ENCODE measurements at places on chromosomes 5 and 9. TPM values are rescaled to one million over a fixed set of nuclear protein-coding genes. Genes with fewer than 3 reads are reported as not detected.

DNA sequence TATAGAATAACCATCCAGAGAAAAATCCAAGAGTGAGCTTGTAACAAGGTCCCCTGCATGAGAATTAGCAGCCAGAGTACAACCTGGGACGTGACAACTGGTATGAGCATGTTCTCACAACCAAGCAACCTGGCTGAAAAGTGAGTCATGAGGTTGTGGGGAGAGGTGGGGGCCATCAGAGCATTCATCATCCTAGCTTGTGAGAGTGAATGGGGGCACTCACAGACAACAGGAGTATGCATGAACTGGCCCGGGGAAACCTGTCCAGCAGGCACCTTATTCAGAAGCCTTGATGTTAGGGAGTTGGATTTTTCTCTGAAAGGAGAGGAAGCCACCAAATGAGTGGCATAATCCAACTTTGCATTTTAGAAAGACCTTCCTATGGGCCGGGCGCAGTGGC is 113.0 kb downstream of the FRMD3 start:
- H3K36me3 ChIP-seq, result no peaks in the 10 kb centered on the region
- H3K4me3 ChIP-seq, result no peak overlapping the region
- no peaks in the 10 kb centered on the region for H3K27me3 ChIP-seq
- no peak for DNase-seq

DNA sequence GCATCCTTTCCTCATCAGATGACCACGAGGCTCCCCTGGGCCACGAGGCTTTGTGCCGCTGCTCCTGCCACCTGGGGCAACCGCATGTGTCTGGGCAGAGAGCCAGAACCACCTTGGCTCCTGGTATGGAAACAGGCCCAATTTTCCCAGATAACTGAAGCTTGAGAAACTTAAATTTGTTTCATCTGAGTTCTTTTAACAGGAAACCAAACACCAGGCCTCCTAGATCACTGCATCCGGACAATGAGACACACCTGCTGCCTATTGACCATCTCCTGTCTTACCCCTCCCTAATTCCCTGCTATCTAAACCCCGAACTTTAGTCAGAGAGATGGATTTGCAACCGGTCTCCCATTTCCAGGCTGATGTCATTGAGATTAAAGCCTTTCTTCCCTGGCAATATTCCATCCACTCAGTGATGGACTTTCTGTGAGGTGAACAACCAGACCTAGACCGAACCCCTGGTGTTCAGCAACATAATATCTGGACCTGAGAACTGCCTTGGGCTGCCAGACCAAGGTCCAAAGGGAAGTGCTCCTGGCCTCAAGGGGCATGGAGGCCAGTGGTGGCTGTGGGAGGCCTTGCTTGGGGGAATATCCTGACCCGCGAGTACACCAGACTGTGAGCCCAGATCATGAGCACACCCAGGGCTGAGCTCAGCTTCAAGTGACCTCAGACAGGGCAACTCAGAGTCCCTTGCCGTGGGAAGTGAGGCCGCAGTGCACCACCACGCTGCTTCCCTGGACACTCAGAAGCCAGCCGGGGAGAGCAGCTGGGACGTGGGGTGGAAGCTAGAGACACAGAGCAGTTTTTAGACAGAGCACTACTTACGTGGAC is 199.7 kb downstream of the HSPA4 start:
- H3K36me3 ChIP-seq, result no peaks in the 10 kb centered on the region
- H3K27ac ChIP-seq, result no peak overlapping the region
- no peak for DNase-seq

- H3K27ac ChIP-seq, result no peak overlapping the region
- no peaks in the 10 kb centered on the region for H3K4me1 ChIP-seq
- H3K27me3 ChIP-seq, result no peaks in the 10 kb centered on the region
- no peak for DNase-seq
- no peak overlapping the region for H3K4me3 ChIP-seq
- H3K36me3 ChIP-seq, result no peaks in the 10 kb centered on the region
These were observed 116.7 kb upstream of the SLIT3 start for GRCh38 chr5:169417676-169418075.

DNA sequence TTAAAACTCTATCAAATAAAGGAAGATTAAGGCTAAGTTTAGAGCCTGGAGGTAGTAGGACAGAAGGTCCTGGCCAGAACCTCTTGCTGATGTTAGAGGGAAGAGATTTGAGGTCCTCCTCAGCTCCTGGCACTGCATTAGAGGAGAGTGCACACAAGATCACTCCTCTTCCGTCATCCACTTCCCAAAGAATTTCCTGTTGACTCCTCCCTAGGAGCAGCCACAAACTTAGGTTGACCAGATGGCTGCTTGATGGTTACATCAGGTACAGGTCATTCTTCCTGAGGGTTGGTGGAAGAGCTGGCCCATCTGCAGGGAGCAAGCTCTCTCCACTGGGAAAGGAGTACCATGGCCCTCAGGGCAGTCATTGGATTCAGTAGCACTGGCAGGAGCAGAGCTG is 93.9 kb upstream of the IL33 start:
- no peaks in the 10 kb centered on the region for H3K27me3 ChIP-seq
- no peak overlapping the region for H3K27ac ChIP-seq
- no peaks in the 10 kb centered on the region for H3K36me3 ChIP-seq
- no peak for DNase-seq
- no peaks in the 10 kb centered on the region for H3K4me1 ChIP-seq

DNA sequence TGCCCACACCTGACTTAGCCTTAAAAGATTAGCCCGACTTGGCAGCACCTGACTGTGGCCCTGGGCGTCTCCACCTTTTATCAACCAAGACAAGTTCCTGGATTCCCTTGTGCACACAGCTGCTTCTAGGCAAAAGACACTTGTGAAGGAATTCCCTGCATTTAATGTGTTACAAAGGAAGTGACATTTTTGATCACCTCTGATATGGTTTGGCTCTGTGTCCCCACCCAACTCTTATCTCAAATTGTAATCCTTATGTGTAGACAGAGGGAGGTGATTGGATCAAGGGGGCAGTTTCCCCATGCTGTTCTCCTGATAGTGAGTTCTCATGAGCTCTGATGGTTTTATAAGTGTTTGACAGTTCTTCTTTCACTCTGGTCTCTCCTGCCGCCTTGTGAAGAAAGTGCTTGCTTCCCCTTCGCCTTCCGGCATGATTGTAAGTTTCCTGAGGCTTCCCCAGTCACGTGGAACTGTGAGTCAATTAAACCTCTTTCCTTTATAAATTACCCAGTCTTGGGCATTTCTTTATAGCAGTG is 2.6 kb upstream of the CPEB4 start:
- no peak overlapping the region for H3K4me3 ChIP-seq
- DNase-seq, result no peak
- H3K36me3 ChIP-seq, result no peaks in the 10 kb centered on the region
- H3K27me3 ChIP-seq, result no peaks in the 10 kb centered on the region

DNA sequence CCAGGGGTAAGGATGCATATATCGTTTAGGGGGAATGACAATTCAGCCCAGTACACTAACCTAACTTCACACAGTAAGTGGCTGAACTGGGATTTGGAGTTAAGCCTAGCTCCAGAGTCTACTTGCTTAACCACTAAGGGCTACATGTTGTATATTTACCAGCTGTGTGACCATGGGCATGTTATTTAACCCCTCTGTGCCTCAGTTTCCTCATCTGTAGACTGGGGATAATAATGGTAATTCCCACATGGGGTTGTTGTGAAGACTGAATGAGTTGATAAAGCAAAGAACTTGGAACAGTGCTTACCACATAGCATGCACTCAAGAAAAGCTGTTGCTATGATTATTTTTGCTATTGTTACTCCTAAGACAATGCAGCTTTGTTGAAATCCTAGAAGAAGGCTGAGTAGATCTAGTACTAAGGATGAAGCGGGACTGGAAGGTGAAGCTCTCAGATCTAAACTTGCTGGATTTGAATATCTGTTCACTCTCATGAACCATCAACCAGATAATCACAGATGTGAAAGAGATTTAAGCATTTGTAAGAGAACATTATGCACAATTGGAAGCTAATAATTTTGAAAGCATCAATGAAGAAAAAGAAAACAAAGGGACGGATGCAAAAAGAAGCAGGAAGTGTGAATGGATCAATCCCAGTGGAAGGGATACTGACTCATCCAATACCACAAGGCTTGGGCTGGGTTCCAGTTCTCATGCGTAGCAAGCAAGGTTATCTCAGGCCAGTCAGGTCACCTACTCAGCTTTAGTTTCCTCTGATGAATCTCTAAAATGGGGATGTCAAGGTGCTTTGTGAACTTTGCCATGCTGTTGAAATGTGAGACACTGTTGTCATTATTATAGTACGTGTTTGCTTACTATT is 78.5 kb upstream of the TBC1D2 start:
- no peak overlapping the region for H3K27ac ChIP-seq
- no peak overlapping the region for H3K4me3 ChIP-seq
- H3K27me3 ChIP-seq, result no peaks in the 10 kb centered on the region
- no peaks in the 10 kb centered on the region for H3K36me3 ChIP-seq
- H3K4me1 ChIP-seq, result no peaks in the 10 kb centered on the region

- no peaks in the 10 kb centered on the region for H3K27me3 ChIP-seq
- no peak overlapping the region for H3K4me3 ChIP-seq
- peaks cover 89% of the 10 kb centered on the region for H3K4me1 ChIP-seq
- no peaks in the 10 kb centered on the region for H3K36me3 ChIP-seq
- DNase-seq, result no peak
- peak overlapping the region; percentile 86 for H3K27ac ChIP-seq
These were observed 709 bp upstream of the SYNPO start for GRCh38 chr5:150639751-150640150.

DNA sequence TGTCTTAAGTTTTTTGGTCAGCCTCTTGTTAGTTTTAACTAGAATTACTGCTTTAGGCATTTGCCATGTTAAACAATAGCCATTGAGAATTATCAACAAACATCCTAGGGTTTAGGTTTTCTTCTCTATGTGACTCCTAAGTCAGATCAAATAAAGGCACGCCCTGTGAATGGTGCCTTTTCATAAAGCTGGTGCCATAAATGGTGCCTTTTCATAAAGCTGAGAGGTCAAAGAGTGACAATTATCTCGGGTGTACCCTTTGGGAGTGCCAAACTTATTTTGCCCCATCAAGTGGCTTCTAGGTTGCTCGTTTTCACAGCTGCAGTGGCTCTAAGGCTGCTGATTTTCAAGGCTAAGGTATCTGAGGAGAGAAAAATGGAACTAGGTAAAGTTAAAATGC is 391.6 kb downstream of the DMRTA1 start:
- H3K27me3 ChIP-seq, result no peaks in the 10 kb centered on the region
- H3K4me3 ChIP-seq, result no peak overlapping the region
- H3K27ac ChIP-seq, result no peak overlapping the region
- no peaks in the 10 kb centered on the region for H3K4me1 ChIP-seq
- DNase-seq, result no peak

- H3K4me3 ChIP-seq, result no peak overlapping the region
- H3K36me3 ChIP-seq, result no peaks in the 10 kb centered on the region
- no peak for DNase-seq
- no peak overlapping the region for H3K27ac ChIP-seq
These were observed 87.1 kb upstream of the SH3GL2 start for GRCh38 chr9:17491780-17492179.

GRCh38 chr5:98468188-98468869 is 305.1 kb upstream of the RGMB start:
- H3K4me3 ChIP-seq, result no peak overlapping the region
- no peak overlapping the region for H3K27ac ChIP-seq
- DNase-seq, result no peak
- no peaks in the 10 kb centered on the region for H3K4me1 ChIP-seq
- H3K27me3 ChIP-seq, result no peaks in the 10 kb centered on the region

DNA sequence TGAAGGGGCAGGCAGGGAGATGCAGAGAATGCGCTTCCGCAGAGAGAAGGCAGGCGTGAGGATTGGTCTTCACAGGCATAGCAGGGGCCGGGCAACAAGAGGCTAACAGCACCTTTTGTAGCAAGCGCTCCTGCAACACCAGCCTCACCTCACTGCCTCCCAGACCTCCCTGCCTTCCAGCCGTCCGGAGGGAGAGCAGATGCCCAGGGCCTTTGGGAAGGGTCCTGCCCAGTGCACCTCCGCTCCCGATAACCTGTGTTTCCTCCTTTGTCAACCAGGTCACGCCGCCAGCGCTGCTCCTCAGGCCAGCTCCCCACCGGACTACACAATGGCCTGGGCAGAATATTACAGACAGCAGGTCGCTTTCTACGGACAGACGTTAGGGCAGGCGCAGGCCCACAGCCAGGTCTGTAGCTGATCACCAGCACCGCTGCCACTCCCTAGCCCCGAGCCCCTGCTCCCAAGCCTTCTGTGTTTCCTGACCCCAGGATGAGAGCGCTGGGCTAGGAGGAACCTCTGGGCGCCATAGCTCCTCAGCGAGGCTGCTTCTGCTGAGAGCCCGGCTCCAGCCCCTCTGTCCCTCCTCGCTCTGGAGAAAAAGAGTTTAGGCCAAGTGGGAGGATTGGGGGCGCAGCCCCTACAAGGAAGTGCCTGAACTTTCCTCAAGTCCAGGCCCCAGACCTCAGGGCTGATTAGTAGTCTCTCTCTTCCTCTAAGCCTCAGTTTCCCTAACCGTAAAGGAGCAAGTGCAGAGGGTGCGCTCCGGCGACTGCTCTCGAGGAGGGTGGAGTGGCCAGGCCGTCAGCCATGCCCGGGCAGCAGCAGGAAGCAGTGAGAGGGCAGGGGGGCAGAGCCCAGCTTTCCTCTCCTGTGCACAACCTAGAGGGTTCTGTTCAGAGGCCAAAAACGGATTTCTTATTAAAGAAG is 28.4 kb upstream of the PRDM12 start:
- H3K27ac ChIP-seq, result no peak overlapping the region
- H3K4me1 ChIP-seq, result no peaks in the 10 kb centered on the region
- peak; percentile 52 for DNase-seq

DNA sequence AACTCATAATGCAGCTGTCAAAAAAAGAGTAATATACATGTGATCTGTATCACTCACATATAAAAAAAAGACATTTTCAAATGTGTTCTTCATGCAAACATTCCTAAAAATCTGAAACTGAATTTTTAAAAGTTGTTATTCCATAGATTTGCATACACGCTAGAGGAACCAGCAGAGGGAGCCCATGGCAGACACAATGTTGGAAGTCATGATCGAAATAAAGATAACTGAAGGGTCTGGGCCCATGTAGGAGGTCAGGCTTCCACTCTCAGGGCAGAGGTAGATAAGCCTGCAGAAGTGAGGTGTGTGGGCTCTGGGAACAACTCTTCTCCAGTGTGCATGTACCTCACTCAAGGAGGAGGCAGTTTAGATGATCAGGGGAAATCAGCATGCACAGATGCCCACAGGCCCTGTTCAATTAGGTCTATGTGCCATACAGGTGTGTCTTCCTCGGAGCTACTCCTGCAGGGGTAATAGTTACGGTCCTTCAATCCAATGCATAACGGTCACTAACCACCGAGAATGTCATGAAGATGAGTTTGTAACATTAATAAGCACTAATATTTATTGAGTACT is 208.6 kb downstream of the EPB41L4A start:
- no peaks in the 10 kb centered on the region for H3K27me3 ChIP-seq
- no peak overlapping the region for H3K4me3 ChIP-seq
- no peak for DNase-seq
- H3K4me1 ChIP-seq, result no peaks in the 10 kb centered on the region
- no peak overlapping the region for H3K27ac ChIP-seq
- no peaks in the 10 kb centered on the region for H3K36me3 ChIP-seq

DNA sequence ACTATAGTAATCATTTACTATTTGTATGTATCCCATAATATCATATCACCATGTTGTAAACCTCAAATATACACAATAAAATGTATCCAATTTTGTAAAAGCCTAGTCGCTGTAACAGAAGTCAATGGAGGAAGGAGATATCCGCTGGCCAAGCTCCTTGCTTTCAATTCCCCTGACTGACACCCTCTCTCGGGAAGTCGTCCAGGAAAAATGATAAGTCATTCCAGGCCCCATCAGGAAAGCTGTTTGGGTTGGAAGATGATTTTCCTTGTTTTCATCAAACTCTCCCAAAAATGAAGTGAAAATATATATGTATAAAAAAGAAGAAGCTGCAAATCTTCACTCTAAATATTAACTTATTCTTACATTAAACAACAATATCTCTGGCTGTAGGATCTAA is 52.2 kb upstream of the GABRB2 start:
- no peaks in the 10 kb centered on the region for H3K27me3 ChIP-seq
- H3K4me3 ChIP-seq, result no peak overlapping the region
- H3K36me3 ChIP-seq, result no peaks in the 10 kb centered on the region
- no peaks in the 10 kb centered on the region for H3K4me1 ChIP-seq

FGF10 gene
- total RNA-seq, result 2.7 TPM

PCDHA10 gene
- 1.7 TPM for total RNA-seq

EFNA5 gene
- 12.0 TPM for total RNA-seq
